AG04450 (cell line): ENCODE measurements at places on chromosomes 5 and 9.

DNA sequence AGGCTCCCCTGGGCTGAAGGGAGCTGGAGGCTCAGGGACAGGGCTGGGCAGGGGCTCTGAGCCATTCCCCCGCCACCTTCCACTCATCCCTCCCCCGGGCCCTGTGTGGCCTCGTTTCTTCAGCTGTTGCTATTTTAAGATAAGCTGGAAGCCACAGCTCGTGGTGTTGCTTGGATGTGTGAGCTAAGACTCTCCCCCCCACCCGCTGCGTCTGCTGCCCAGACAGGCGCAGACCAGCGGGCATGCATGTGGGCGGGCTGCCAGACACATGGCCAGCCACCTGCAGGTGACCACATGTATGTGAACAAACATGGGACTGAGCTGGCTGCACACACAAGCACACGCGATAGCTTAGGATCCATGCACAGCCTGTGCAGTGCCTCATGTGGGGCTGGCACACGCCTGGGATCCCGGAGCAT is 8.7 kb downstream of the SNCB start:
- DNase-seq, result no peak

GRCh38 chr9:10701906-10702305 is 89.1 kb upstream of the PTPRD start:
- no peak for DNase-seq

- DNase-seq, result no peak
Observed at GRCh38 chr5:31990701-31991110, 183.4 kb downstream of the GOLPH3 start.

DNA sequence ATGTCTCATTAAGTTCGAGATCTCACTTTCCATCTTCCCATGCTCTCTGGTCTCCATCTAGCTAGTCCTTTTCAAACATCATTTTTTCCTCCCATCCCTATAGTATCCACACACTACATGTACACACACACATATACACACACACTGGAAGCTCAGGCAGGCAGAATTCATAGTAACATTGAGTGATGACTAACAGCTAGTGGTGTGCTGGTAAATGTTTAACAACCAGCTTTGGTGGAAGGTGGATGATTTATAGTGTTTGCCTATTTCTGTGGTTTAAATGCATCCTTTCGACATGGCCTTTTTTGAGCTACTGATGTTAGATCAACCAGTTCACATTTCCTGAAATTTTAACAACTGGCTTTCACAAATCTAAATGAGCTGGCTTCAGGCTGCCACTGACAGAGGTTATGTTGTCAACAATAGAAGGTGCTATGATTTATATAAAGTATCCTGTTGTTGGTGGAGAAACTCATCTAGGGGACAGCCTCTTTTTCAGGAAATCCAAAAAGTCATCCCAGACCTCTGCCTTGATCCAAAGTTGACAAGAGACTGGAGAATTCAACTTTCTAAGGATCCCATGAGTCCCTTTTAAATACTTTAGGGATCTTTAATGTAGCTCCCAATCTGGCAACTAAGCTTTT is 117.8 kb downstream of the CCDC192 start:
- DNase-seq, result no peak

- no peak for DNase-seq
Observed at GRCh38 chr5:91469517-91470165, 86.5 kb upstream of the ARRDC3 start.

DNA sequence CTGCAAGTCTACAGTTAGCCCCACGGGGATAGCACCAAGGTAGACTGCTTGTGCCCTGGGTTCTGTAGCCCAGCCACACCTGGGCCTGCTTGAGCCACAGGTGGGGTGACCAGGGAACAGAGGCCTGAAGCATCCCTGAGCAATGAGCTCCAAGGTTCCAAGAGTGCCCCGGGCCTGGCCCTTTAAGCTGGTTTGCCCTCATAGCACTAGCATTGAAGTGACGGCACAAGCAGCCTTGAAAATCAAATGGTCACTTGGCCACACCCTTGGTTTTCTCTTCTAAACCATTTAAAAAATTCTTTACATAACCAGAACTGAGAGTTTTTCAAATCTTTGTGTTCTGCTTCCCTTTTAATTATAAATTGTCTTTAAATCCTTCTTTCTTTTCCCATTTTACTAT is 24.7 kb downstream of the FBXO10 start:
- no peak for DNase-seq

DNA sequence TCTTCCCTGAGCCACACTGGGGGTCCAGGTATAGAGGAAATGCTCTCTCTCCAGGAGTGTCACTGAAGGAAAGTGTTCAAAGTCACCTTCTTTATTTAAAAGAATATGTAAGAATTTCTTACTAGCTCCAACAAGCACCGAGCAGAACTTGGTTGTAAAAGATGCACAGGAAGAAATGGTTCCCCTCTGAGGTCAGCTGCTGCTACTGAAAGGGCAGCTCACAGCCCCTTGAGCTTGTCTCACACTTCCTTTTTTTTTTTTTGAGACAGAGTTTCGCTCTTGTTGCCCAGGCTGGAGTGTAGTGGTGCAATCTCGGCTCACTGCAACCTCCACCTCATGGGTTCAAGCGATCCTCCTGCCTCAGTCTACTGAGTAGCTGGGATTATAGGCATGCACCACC is 77.2 kb downstream of the PRRT1B start:
- no peak for DNase-seq

GRCh38 chr5:140690376-140690932 is 716 bp downstream of the HARS1 start:
- no peak for DNase-seq

DNA sequence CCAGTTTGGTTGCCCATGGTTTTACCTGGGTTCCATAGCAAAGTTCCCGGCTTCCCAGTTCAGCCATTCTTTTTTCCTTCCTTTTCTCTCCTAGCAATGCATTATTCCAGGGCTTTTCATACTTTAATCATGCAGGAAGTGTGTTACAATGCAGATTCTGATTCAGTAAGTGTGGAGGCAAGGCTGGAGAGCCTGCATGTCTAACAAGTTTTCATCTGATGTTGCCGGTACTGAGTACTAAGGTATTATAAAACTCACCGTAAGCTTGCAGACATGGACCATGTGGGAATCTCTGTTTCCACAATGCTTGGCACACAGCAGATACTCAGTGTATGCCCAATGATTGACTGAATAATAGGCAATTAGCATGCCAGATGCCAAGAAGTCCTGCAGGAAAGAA is 102.9 kb upstream of the SHB start:
- no peak for DNase-seq

- no peak for DNase-seq
Observed at GRCh38 chr9:132125361-132125760, 36.5 kb upstream of the NTNG2 start.

DNA sequence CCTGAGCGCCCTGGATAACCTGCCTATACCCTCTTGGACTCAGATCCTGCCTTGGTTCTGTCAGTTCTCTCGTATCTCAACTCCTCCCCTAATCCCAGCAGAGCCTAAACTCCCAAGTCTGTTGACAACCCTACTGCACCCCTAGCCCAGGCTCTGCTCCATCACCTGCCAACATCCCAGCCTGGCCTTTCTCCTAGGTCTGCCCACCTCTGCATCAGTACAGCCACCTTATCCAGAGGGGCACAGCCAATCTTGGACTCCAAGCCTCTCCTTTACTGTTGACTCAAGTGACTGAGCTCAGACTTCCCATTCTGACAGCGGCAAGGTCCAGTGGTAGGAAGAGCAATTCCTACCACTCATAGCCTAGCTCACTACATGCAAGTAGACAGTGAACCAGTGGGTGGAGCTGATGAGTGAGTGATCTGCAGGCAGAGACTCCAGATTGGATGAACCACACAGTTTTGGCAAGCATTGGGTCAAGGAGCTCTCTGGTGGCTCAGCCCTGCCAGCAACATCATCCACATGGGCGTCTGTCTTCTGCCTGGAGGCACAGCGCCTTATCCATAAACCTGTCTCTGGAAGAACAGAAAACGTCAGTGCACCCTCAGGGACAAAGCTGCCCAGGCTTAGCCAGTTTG is 26.5 kb downstream of the TRMO start:
- no peak for DNase-seq

- no peak for DNase-seq
Observed at GRCh38 chr9:122988920-122989621, 44.4 kb upstream of the GPR21 start.

GRCh38 chr5:159855476-159856191 is 60.6 kb upstream of the ADRA1B start:
- no peak for DNase-seq

GRCh38 chr5:173741729-173742431 is 125.4 kb upstream of the BOD1 start:
- DNase-seq, result no peak

- DNase-seq, result no peak
Observed at GRCh38 chr5:2958976-2959375, 207.5 kb upstream of the IRX2 start.

DNA sequence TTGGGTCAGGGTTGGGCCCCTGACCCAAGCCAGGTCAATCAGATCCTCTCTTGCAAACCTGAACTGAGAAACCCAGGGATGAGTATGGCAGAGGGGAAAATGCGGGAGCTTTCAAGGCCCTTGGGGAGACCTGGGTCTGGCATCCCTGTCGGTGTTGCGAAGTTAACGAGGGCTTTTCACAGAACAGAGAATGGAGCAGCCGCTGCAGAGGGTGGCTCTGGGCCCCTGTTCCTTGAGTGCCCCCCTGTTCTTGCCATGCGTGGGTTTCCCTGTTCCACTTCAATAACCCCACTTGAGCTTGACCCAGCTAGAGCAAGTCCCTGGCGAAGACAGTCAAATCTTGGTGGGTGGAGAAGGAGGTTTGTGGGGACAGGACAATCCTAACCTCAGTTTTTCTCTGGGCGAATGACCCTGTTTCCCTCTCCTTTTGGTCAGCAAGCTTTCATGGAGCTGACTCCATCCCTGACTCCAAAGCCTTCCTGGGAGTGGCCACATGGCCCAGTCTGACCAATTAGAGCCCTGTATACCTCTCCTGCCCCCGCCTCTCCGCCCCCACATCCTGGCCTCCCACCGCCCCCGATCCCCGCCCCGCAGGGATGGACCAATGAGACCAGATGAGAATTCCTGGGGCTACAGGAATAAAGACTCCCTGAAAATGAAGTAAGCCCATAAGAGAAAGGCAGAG is 2.9 kb upstream of the VDAC1 start:
- DNase-seq, result no peak

- no peak for DNase-seq
Observed at GRCh38 chr5:170579601-170580000, 75.8 kb downstream of the KCNIP1 start.

GRCh38 chr5:142881076-142881783 is 111.1 kb downstream of the ARHGAP26 start:
- DNase-seq, result peak; percentile 65

GRCh38 chr9:129253803-129254381 is 75.8 kb upstream of the IER5L start:
- no peak for DNase-seq

DNA sequence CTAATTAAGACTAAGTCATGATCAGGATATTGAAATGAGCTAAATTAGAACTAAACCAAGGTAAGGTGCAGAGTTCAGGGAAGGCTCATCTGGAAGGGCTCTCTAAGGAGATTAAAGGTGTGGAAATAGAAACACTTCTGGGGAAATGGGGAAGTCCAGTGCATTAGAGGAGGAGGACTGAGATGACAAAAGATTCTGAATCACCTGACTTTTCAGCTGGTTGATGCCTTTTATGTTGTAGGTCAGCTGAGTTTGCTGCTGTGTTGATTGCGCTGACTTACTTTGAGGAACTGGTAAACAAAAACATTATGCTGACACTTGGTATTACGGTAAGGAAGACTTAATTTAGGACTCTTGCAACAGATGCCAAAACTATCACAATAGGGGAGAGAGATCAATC is 23.8 kb downstream of the IFNA5 start:
- DNase-seq, result no peak

DNA sequence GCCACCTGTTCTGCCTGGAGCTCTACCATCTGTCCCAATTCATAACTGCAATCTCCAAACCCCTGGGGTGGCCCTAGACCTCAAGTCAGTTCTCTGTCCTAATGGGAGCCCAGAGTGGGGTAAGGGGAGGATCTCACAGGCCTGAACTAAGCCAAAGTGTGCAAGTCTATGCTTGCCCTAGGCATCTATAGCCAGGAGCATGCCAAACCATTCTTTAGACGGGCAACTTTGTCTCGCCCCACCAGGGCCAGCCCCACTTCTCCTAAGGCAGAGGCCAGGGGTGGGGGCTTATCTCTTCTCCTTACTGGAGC is 3.3 kb downstream of the ACSL6 start:
- no peak for DNase-seq

DNA sequence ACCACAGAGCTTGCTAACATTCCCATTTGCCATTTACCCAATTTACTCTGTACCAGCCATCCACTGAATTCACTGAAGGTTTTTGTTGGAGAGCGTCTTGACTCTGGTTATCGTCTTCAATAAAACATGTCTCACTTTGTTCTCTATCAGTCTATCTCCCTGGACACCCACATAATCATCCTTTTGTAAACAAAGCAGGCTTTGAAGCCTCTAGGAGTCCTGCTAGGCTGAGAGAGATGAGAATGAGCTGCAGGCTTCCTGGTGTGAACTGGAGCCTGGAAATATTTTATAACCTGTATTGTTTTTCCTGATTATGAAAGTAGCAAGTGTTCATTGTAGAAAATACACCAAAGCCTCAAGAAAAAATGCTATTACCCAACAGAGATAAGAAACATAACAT is 140.6 kb upstream of the ZNF366 start:
- DNase-seq, result no peak

- no peak for DNase-seq
Observed at GRCh38 chr9:88291856-88292255, 96.4 kb upstream of the SPIN1 start.

DNA sequence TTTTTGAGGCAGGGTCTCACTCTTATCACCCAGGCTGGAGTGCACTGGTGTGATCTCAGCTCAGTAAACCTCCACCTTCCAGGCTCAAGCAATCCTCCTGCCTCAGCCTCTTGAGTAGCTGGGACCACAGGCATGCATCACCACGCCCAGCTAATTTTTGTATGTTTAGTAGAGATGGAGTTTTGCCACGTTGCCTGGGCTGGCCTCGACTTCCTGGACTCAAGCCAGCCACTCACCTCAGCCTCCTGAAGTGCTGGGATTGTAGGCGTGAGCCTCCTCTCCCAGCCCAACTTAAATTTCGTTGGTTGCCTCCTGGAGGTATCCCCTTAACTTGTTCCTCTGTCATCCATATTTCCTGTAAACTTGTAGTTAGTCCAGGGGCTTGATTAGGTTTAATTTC is 47.2 kb downstream of the RAB24 start:
- no peak for DNase-seq

DNA sequence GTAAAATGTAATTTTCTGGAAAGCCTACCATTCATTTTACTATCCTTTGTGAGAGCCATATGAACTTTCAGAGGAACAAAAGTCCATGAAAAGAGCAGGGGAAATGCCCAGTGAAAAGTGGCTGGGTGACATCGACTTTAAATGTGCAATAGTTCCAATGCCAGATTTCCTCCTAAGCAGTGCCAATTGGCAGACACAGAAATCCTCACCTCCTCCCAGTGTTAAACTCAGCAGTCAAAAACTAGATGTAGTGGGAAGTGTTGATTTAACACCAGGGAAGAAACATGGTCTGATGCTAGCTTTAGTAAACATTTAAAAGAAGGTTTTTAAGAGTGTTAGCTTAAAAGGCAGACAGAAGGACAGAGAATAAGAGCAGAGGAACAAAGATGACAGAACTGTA is 2055.2 kb downstream of the MAT2B start:
- DNase-seq, result no peak
